Stimulated activated CD8-positive, alpha-beta memory T cell treated with anti-CD3 and anti-CD28 coated beads, Interleukin-4, amount 100 ng/mL, for 4 hours (primary cell): ENCODE measurements at places on chromosomes 7 and 10.

DNA sequence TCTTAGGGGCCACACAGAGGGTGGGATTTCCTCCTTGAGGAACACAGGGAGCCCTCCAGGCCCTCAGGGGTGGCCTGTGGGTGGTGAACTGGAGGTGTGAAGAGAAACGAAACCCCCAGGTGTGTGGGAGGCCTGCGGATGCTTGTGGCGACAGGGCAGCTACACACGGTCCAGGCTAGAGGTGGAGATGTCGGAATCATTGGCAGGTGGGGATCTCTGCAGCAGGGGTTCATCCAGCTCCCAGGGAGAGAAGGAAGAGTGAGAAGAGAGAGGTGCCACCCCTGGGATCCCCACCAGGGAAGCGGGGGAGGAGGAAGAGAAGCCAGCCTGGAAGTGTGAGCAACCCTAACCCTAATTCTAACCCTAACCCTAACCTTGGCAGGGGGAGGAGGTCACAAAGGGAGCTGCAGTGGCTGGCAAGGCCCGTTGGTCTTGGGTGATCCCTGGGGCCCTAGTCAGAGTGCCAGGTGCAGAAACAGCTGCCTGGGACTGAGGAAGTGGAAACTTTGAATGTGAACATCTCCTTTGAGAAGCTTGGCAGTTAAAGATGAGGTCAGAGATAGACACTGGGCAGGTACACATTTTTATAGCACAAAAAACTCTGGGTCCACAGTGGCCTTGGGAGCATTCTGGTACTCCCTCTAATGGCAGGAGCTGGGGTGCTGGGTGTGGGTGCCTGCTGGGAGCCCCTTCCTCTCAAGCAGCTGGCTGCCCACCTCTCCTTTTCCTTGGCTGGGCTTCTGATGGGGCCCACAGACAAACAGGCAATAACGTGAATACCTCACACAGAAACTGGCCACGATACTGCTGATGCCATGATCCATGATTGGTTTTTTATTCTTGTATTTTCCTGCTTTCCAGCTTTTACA is 6.8 kb upstream of the AEBP1 start:
- DNase-seq, result no peak

DNA sequence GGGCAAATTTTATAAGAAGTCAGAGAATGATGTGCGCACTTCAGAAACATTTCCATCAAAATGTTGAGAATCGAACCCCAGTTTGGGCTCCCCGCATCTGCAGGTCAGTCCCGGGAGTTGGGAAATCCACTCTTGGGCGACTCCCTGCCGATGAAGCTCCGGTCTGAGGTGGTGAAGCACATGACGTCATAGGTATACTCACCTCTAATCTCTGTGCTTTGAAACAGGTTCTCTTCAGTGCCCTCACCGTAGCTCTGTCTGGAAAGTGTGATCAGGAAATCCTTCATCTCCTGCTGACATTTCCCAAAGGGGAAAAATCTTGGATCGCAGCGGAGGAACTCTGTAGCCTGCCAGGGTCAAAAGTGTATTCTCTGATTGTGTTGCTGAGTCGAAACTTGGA is 138.5 kb downstream of the ABCA13 start:
- no peak for DNase-seq

GRCh38 chr10:22911889-22912762 is 15.7 kb upstream of the ARMC3 start:
- no peak for DNase-seq

- no peak for DNase-seq
These were observed 137.4 kb upstream of the PTN start for GRCh38 chr7:137480824-137481365.

GRCh38 chr7:108637049-108637621 is 67.5 kb downstream of the DNAJB9 start:
- DNase-seq, result no peak

DNA sequence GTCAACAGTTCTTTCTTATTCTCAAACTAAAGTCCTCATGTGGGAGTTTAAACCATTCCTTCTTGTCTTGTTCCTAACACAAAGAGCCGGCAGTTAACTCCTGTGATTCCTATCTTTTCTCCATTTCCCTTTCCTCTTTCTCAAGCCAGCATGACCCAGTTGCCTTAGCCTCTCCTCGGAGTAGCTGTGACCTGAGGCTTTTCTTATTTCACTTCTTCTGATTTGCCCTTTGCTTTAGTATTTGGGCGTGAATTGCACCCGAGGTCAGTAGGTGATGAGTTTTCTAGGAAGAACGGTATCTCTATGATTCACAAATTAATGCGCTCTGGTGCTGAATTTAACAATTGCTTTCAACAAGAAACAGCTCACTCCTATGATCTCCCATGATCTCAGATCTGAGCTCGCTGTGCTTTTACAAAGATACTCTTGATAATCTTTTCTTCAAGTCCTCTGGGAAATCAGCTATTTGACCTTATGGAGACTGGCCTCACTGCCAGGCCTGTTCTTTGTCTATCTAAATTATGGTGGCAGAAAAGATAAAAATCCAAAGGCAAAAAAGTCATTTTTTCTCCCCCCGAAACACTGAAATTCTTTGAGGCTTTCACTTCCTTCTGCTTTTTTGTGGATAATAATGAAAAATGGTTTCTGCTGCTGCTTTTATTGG is 184.6 kb downstream of the JCAD start:
- no peak for DNase-seq

- DNase-seq, result no peak
These were observed at the start of gene INA for GRCh38 chr10:103276896-103277712. Gene INA (plus strand): TSS chr10:103277138. CDS start chr10:103277212, 74 bp downstream.

DNA sequence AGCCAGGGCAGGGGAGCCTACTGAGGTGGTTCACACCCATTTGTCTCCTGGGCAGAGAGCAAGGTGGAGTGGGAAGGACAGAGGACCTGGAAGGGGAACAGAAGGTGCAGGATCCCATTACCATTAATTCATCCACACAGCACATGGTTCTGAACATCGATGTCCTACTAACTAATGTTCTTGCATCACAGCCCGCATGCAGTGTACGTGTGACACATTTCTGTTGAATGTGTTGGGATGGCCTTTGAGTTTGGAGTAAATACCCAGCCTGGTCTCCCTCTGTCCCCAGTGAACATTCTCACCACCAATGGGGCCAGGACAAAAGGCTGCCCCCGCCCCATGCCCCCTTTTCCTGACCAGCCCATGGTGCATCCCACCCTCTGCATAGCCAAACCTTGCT is 46.3 kb downstream of the FAM241B start:
- no peak for DNase-seq

DNA sequence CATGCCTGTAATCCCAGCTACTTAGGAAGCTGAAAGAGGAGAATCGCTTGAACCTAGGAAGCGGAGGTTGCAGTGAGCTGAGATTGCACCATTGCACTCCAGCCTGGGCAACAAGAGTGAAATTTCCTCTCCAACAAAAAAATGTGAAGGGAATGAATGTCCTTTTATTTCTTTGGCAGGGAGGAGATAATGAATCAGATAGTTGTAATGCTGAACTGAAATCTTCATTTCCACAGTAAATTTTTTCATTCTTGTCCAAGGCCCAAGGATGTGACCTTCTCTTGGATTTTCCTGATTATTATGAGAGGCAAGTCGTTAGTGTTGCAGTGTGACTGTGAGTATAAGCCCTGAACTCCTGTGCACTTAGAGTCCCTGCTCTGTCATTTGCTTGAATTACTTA is 13.6 kb downstream of the STAMBPL1 start:
- no peak for DNase-seq

DNA sequence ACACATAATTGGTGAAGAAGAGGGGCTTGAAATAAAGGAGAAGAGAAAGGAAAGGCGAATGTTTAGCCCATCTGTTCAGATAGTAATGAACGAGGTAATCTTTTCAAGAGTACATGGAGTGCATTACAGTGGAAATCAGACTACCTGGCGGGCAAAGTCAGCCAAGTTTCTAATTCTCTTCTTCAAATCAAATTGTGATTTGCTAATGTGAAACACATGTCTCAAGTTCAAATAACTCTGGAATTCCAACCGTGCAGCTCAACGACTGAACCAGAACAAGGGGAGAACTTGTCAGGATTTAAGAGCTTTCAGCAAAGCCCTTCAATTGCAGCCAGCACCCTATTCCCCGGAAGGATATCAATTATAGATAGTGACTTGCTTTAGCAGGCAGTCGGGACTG is 216.9 kb downstream of the GLI3 start:
- DNase-seq, result no peak

GRCh38 chr7:84226759-84227158 is 32.2 kb upstream of the SEMA3A start:
- DNase-seq, result no peak

DNA sequence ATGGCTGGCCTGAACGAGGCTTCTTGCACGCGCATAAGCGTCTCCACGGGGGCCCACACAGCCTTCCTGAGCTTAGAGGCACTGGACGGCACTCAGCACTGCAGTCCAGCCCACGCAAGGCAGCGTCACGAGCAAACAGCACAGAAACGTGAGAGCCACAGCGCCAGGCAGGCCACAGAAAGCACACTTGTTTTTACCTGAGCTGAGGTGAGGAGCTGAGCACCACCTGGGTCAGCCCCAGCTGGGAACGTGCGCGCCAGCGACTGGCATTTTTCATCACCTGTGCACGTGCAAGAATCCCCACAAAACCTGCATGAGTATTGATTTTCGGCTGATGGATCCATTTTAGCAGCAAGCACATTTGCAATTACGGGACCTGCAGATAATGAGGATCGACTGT is 26.7 kb downstream of the IQCE start:
- DNase-seq, result no peak

DNA sequence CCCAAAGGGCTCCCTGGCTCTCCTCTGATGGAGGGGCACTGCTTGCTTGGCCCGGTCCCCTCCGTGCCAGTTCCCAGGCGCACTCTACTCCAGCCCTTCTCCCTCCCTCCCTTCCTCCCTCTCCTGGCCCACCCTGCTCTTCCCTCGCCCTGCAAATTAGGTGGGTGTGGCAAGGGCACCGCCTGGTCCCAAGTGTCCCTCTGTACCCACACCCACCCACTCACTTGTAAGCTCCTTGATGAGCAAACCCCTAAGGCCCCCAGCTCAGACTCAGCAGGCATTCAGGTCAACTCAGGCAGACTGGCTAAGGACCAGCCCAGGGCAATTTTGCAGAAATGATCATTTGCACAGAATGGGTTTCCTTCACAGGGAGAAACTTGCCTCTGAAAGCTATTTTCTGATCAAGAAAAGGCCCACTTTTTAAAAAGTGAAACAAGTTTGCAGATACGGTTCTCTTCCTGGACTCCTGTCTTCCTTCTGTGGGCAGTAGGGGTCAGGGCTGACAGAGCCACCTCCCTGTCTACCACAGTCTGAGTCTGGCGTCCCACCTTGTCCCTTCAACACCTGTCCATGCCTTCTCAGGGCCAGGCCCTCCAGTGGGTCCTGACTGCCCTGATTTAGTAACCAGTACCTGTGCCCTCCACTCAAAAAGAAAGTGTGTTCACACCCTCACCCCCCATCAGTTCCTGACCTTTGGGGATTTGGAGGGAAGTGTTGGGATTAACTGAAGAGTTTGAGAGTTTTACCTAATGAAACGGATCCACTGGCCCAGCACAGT is 28.3 kb downstream of the C10orf71 start:
- no peak for DNase-seq

DNA sequence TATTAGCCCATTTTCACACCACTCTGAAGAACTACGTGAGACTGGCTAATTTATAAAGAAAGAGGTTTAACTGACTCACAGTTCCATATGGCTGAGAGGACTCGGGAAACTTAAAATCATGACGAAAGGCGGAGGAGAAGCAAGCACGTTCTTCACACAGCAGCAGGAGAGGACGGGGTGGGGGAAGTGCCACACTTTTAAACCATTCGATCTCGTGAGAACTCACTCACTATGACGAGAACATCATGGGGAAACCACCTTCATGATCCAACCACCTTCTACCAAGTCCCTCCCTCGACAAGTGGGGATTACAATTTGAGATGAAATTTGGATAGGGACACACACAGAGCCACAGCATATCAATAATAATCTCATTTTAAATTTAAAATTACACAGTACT is 80.2 kb downstream of the VWDE start:
- DNase-seq, result no peak

- DNase-seq, result no peak
These were observed 30.1 kb downstream of the LDB3 start for GRCh38 chr10:86698207-86698940.

DNA sequence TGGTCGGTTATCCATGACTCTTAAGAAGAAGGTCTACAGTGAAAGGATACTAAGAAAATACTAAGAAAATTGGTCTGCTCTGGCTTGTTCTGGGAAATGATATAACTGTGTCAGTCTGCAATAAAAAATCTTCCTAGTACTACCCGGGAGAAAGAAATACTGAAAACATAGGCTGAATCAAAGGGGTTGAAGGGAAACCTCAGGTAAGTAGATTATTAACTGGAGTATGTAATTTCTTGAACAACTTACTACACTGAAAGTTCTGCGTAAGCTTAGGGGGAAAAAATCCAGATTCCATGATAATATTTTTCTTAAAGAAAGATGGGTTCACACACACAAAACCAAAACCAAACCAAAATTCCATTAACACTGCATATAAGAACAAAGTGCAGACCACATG is 143.3 kb downstream of the KMT2E start:
- no peak for DNase-seq

DNA sequence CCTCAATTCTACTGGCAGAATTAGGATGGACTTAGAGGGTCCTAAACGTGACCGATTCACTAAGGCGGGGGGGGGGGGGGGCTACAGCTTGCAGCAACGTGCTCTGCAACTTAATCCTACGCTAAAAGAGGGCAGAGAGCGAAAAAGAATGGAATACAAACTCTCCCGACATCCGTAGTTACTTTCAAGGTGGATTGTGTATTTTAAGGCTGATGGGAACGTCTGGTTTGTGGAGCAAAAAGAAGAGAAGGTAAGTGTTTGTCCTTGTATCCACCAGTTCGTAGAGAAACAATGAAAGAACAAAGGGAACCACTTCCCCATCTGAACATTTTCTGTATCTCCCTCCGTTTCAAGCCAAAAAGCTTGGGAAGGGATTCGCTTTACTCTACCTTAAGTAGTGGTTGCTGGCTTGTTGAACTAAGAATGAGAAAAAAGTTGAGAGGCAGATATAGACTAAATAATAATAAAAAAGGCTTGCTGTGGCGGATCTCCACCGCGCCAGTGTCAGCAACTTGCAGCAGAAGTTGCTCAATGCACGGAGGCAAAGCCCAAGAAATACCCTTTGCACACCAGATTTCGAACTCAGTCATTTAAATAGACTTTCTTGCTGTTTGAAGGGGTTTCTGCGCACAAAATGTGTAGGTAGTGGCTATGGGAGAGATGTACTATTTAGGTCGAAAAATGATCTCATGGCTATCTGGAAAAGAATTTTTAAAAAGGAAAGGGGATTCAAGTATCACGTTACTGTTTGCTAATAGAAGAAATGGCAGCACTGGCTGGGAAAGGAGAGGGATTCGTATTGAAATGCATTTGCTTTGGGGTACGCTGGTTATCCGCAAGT is 736 bp downstream of the SKIDA1 start:
- no peak for DNase-seq

GRCh38 chr10:120702032-120702431 is 149.1 kb upstream of the WDR11 start:
- DNase-seq, result no peak

DNA sequence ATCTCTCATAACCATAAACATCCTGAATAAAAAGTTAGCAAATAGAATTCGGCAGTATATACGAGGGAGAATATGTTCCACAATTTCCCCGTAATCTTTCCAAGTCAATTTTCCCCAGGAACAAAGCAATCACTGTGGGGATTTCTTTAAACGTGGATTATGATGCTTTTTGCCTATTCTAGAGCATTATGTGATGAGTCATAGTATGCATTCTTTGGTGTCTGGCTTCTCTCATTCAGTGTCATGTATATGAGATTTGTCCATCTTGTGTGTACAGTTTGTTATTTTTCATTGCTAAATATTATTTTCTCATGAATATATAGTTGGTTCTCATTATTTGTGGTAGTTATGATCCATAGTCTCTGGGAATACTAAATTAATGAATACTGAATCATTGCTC is 9.9 kb upstream of the OR9A4 start:
- no peak for DNase-seq

GRCh38 chr7:104012835-104013234 is 23.4 kb upstream of the RELN start:
- no peak for DNase-seq
